H1 (cell line): ENCODE measurements at places on chromosomes 13 and 19. TPM values are rescaled to one million over a fixed set of nuclear protein-coding genes. Genes with fewer than 3 reads are reported as not detected.

- H3K27me3 ChIP-seq = no peaks in the 10 kb centered on the region
- H3K36me3 ChIP-seq = no peaks in the 10 kb centered on the region
- H3K4me3 ChIP-seq = no peak overlapping the region
Observed at GRCh38 chr13:26300140-26300539, 46.2 kb downstream of the CDK8 start.

DNA sequence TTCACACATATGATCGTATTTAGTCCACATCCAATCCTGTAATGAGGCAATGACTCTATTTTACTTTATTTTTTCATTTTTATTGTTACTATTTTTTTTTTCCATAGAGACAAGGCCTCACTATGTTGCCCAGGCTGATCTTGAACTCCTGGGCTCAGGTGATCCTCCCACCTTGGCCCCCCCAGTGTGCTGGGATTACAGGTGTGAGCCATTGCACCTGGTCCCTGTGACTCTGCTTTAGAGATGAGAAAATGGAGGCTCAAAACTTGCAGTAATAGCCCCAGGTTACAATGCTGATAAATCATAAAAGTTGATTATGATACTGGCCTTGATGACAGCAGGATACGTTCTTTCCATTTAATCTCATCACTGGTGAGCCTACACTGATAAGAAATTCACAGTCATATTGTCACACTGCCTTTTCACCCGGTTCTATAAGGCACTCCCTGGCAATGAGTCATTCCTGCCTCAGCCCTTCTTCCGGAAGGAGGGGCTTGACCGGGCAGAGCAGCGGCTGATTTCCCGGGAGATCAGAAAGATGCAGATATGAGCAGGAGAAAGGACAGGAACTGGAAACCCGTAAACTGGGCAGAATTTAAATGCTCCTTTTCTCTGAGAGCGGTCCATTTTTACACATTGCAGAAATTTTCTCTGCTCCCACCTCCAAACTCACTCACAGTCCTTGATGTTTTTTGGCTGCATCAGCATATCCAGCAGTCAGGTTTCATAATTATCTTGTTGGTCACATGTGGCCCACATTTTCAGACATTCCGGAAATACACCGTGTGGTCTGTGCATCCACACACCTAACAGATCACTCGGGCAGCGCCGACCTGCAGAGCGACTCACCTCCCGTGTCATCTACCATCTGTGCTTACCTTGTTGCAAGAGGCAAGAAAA, 616.4 kb downstream of the EFNB2 start:
- no peaks in the 10 kb centered on the region for H3K4me1 ChIP-seq
- DNase-seq = no peak
- H3K4me3 ChIP-seq = no peak overlapping the region

GRCh38 chr19:29201855-29202254, 11.1 kb downstream of the UQCRFS1 start:
- H3K27me3 ChIP-seq = no peaks in the 10 kb centered on the region
- DNase-seq = no peak
- H3K4me3 ChIP-seq = no peak overlapping the region
- H3K4me1 ChIP-seq = no peaks in the 10 kb centered on the region

GRCh38 chr13:107715496-107715895, 499.8 kb downstream of the LIG4 start:
- no peak for DNase-seq
- no peaks in the 10 kb centered on the region for H3K4me1 ChIP-seq
- no peaks in the 10 kb centered on the region for H3K27me3 ChIP-seq
- no peak overlapping the region for H3K4me3 ChIP-seq

DNA sequence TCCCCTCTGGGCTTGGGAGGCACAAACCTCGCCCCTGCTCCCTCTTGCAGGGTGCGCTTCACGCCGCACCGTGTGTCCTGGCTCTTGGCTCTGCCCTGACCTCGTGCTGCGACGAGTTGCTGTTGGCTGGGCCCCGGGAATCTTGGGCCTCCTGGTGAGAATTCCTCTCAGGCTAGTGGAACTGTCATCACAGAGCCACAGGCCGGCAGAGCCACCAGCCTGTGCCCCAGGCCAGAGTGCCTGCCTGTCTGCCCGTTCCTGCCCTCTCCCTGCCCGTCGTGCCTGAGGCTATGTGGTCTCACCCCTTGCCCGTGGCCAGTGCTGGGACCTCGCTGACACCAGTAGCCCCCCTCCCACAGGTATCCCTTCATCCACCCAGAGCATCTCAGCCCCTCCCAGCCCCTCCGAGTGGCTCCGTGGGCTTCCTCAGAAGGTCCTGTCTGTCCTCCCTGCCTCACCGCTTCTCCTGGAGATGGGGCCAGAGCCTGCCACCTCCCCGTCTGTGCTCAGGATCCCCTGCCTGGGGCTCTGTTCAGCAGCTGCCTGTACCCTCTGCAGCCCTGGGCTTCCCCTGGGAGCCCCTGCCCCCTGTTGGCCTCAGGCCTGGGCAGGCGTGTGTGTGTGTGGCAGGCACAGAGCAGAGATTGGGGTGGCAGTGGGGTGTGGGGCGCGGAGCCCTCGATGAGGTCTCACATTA, 13.3 kb downstream of the NDUFB7 start:
- no peaks in the 10 kb centered on the region for H3K36me3 ChIP-seq
- peaks cover 28% of the 10 kb centered on the region for H3K4me1 ChIP-seq
- H3K27ac ChIP-seq = no peak overlapping the region
- DNase-seq = no peak

GRCh38 chr13:44142941-44143665, 230.5 kb upstream of the SERP2 start:
- peak overlapping the region; percentile 80; the same call in 1 of the 2 replicates for H3K4me3 ChIP-seq
- H3K27ac ChIP-seq = no peak overlapping the region
- H3K36me3 ChIP-seq = no peaks in the 10 kb centered on the region
- DNase-seq = no peak
- no peaks in the 10 kb centered on the region for H3K27me3 ChIP-seq

IQCN gene
- total RNA-seq = 0.31 and 1.0 TPM in 2 replicates

GRCh38 chr19:4068047-4068966, 1.6 kb upstream of the ZBTB7A start:
- no peaks in the 10 kb centered on the region for H3K4me1 ChIP-seq
- DNase-seq = no peak
- no peaks in the 10 kb centered on the region for H3K36me3 ChIP-seq
- no peak overlapping the region for H3K4me3 ChIP-seq
- H3K27ac ChIP-seq = no peak overlapping the region

- H3K36me3 ChIP-seq = no peaks in the 10 kb centered on the region
- DNase-seq = no peak
- H3K4me1 ChIP-seq = no peaks in the 10 kb centered on the region
Observed at GRCh38 chr13:32010136-32010535, 21.4 kb upstream of the FRY start.

- no peaks in the 10 kb centered on the region for H3K27me3 ChIP-seq
- H3K4me1 ChIP-seq = no peaks in the 10 kb centered on the region
- no peak overlapping the region for H3K4me3 ChIP-seq
Observed at GRCh38 chr19:1214862-1215731, 9.5 kb downstream of the STK11 start.

DNA sequence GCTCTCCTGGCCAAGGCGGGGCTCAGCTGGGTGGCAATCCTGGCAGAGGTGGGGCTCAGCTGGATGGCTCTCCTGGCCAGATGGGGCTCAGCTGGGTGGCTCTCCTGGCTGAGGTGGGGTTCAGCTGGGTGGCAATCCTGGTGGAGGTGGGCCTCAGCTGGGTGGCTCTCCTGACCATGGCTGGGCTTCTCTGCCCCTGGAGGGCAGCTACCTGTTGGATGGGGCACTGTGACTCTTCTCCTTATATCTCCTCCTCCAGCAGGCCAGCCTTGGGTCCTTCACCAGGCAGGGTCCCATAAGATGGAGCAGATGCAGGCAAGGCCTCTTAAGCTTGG, 16.7 kb downstream of the ZFR2 start:
- DNase-seq = no peak
- H3K4me3 ChIP-seq = no peak overlapping the region
- H3K27ac ChIP-seq = no peak overlapping the region
- H3K27me3 ChIP-seq = no peaks in the 10 kb centered on the region
- peaks cover 8% of the 10 kb centered on the region; the same call in 1 of the 2 replicates for H3K36me3 ChIP-seq
- no peaks in the 10 kb centered on the region for H3K4me1 ChIP-seq

TJP3 gene
- 24.6 and 26.1 TPM in 2 replicates for total RNA-seq

DNA sequence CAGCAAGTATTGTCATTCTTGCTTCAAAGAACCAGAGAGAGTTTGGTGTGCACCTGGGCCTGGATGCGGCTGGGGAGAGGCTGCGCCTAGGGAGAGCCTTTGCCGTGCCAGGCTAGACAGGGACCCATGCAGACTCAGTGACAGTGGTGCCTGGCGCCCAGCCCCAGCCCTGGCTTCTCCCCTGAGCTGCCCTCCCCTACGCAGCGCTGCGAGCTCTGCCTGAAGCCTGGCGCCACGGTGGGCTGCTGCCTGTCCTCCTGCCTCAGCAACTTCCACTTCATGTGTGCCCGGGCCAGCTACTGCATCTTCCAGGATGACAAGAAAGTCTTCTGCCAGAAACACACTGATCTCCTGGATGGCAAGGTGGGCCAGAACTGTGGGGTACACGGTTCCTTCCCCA, 12.0 kb downstream of the KMT2B start:
- H3K27ac ChIP-seq = no peak overlapping the region
- no peaks in the 10 kb centered on the region for H3K4me1 ChIP-seq
- H3K36me3 ChIP-seq = peaks cover 73% of the 10 kb centered on the region
- H3K4me3 ChIP-seq = no peak overlapping the region
- H3K27me3 ChIP-seq = no peaks in the 10 kb centered on the region
- DNase-seq = no peak

DNA sequence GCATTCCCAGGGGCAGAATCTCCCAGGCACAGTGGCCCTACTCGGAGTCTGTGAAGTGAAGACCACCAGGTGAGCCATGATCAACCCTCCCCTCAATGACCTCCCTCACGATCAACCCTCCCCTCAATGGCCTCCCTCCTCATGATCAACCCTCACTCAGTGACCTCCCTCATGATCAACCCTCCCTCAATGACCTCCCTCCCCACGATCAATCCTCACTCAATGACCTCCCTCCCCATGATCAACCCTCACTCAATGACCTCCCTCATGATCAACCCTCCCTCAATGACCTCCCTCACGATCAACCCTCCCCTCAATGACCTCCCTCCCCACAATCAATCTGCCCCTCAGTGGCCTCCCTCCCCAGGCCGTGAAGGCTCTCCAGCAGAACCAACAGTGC, 32.1 kb downstream of the SBNO2 start:
- no peak overlapping the region for H3K4me3 ChIP-seq
- H3K27me3 ChIP-seq = no peaks in the 10 kb centered on the region
- peaks cover 9% of the 10 kb centered on the region; the same call in 1 of the 2 replicates for H3K4me1 ChIP-seq

TEX26 gene
- total RNA-seq = not detected in 2 replicates

DNA sequence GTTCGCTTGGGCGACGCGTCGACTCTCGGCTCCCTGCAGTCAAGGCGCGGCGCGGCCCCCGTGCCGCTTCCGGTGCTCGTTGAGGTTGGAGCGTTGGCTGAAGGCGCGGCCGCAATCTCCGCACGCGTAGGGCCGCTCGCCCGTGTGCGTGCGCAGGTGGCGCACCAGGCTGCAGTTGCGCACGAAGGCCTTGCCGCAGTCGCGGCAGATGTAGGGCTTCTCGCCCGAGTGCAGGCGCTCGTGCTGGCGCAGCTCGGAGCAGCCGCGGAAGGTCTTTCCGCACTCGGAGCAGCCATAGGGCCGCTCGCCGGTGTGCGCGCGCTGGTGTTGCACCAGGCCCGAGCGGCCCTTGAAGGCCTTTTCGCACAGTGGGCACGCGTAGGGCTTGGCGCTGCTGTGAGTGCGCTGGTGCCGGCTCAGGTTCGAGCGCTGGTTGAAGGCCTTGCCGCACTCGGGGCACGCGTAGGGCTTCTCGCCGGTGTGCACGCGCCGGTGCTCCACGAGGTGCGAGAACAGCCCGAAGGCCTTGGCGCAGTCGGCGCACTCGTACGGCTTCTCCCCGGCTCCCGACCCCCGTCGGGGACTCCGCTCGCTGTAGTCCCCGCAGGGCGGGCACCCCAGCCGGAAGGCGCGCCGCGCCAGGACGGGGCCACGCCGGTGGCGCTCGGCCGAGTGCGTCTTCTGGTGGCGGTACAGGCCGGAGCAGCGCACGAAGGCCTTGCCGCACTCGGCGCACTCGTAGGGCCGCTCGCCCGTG, 5.3 kb upstream of the ZNF497 start:
- no peak overlapping the region for H3K4me3 ChIP-seq
- H3K36me3 ChIP-seq = no peaks in the 10 kb centered on the region
- no peaks in the 10 kb centered on the region for H3K27me3 ChIP-seq
- H3K4me1 ChIP-seq = no peaks in the 10 kb centered on the region
- no peak for DNase-seq
